ENCODE measurements at places on chromosomes 12 and 14.

DNA sequence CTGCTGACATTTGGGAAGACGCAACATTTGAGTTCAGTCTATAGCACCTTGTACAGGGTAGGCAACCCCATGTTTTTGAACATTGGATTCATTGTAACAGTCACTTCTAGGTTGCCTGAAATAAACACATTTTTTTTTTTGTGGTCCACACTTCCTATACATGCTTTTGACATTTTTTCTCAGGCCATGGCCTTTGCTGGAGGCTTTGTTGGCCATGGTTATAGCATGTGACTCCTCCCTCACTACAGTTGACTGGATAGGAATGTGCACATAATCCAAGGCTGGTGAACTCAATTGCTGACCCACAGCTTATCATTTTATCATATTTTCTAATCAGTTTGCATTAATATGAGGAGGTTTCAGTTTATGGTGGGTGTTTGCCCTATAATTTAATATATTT lies 60.6 kb downstream of the TMEM117 start:
- DNase-seq: no peak

GRCh38 chr14:76067536-76067935 lies 82.0 kb downstream of the IFT43 start:
- DNase-seq: no peak

DNA sequence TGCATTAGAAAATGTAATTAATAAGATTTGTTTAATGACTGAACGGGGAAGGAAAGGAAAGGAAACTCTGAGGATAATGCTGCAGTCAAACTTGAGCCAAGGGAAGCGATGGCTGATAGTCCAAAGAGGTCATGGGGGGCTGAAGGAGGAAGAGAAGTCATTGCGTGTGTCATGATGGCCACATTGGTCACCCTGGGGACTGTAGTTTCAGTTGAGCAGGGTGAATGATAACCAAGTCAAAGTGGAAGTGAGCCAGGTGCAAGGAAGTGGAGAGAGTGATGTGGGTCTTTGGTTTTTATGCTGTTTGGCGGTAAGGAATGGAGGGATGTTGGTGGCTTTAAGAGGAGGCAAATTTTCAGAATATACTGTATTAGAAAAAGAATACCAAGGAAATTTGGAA lies 21.6 kb downstream of the C12orf75 start:
- DNase-seq: no peak

DNA sequence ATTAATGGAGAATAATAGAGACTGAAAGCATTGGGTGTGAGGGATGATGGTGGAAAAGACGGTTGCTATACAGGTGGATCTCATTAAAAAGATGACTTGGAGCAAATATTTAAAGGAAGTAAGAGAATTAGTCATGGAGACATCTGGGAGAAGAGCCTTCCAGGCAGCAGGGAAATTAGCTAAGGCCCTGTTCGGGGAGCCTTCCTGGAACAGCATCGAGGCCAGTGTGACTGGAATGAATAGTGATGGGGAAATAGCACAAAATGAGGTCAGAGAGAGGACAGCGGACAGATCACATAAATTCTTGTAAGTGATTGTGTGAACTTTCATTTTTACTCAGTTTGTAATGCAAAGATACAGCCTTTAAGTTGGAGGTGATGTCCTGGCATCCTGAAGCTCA lies 842.3 kb downstream of the SLC6A15 start:
- no peak for DNase-seq

- no peak for DNase-seq
Observed at GRCh38 chr12:466039-466438, 6.3 kb downstream of the B4GALNT3 start.

GRCh38 chr12:127558361-127558760 lies 708.6 kb upstream of the TMEM132C start:
- no peak for DNase-seq

All from activated T-cell treated with anti-CD3 and anti-CD28 coated beads for 1 hour (primary cell).